ENCODE measurements at places on chromosomes 16 and 17.

- DNase-seq = no peak
These were observed 167.7 kb downstream of the IRX3 start for GRCh38 chr16:54118846-54119245.

DNA sequence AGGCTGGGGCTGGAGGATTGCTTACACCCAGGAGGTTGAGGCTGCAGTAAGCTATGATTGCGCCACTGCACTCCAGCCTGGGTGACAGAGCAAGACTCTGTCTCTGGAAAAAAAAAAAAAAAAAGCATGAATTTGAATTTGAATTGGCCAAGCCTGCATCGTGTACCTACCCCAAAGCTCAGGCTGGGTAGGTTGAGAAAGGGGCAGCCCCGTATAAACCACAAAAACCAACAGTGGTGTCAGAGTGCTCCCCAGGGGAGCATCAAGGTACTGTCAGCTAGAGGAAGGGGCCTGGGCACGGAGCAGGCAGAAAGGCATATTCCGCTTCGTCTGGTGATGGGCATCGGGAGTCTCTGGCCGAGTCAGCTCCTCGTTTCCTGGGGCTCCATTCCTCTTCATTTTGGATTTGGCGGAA is 40.9 kb downstream of the RAP1GAP2 start:
- no peak for DNase-seq

DNA sequence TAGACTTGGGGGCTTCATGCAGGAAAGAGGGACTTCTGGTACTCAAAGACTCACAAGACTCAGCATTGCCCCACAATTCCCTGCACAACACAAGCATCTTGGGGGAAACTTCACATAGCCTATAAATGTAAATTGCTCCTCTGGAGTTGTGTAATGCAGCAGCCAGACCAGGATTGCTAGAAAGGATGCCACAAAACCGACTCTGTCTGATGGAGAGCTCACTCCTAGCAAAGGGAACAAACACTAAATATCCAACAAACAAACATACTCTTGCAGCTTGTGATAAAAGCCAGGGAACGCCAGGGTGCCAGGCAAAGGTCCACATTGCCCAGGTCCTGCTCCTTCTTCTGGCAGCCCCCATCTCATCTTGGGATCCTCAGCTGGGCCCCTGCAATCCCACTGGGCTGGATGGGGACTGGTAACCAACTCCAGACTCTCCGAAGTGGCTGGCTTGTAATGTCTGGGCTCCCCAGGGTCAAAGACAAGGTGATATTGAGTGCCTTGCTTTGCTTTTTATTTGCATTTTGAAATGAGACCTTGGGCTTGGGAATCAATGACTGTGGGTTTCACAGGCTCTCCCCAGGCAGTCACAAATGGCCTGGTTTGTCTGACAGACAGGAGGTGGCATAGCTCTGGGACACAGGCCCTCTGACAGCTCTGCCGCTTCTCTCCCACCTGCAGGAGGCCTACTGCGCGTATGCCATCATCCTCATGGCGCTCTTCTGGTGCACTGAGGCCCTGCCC is 15.3 kb downstream of the SLC13A2 start:
- DNase-seq = no peak

GRCh38 chr16:23524886-23525285 is 14.6 kb upstream of the GGA2 start:
- DNase-seq = no peak

DNA sequence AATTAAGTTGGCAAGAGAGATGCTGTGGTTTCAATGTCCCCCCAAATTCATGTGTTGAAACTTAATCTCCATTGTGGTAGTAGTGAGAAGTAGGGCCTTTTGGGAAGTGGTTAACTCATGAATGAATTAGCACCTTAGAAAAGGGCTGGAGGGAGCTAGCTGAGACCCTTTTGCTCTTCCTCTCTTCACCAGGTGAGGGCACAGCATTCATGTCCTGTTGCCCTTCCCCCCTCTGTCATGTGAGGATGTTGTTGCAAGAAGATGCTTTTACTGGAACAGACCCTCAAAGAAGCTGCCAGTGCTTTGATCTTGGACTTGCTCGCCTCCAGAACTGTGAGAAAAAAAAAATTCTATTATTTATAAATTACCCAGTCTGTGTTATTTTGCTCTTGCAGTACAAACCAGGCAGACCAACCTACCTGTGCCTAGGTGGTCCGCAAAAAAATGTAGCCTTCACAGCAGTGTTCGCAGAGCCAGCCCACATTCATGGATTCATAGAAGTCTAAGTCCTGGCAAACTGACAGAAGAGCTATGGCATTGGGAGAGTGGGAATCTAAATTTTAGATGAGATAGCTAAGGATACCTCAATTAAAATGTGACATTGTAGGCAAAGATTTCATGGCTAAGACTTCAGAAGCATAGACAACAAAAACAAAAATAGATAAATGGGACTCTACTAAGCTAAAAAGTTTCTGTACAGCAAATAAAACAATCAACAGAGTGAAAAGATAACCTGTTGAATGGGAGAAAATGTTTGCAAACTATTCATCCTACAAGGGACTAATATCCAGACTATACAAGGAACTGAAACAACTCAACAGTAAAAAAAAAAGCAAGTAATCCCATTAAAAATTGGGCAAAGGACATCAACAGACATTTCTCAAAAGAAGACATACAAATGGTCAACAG is 32.0 kb upstream of the ABCA5 start:
- no peak for DNase-seq

- no peak for DNase-seq
These were observed 11.5 kb downstream of the GSE1 start for GRCh38 chr16:85624646-85625045.

- DNase-seq = no peak
These were observed 22.1 kb downstream of the CRISPLD2 start for GRCh38 chr16:84841787-84842300.

DNA sequence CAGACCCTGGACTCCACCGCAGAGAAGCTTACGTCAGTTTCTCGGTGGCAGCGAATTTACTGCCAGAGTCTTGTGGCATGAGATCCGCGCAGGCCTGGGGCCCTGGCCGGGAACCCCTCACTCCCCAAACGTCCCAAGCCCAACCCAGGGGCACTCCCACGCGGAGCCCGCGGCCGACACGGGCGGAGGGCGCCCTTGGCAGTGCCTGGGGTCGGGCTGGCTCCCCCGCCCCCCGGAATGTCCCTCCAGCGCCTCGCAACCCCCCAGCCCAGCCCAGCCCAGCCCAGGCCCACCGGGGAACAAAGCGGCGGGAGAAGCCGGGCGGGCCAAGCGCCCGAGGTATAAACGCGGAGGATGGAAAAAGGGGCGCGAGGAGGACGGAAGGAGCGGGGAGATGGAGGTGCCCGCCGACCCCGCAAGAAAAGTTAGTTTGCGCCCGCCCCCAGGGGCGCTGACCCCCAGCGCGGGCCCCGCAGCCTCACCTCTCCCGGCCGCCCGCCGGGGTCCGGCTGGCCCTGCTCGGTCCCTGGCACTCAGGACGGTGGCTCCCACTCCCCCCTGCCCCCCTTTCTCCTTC is 330 bp downstream of the CASKIN2 start:
- no peak for DNase-seq

- no peak for DNase-seq
These were observed 276.7 kb downstream of the PARN start for GRCh38 chr16:14353340-14353739.

- DNase-seq = peak; percentile 51
These were observed 13.1 kb downstream of the ABCA9 start for GRCh38 chr17:69047368-69048263.

GRCh38 chr16:351804-352520 is 561 bp downstream of the AXIN1 start:
- no peak for DNase-seq

DNA sequence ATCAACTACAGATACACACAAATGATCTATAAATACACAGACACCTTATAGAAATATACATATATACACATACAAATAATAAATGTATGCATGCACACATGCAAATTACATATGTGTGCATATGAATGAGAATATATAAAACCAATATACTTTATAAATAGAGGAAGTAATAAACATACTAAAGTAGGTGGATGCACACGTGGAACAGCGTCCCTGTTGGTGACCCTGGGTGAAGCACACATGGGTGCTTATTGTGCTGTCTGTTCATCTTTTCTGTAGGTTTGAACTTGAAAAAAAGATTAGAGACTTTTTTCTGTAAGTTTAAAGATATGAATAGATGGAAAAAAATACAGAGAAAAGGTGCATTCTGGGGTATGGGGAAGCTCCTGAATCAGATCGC is 111.3 kb downstream of the SDR42E1 start:
- no peak for DNase-seq

DNA sequence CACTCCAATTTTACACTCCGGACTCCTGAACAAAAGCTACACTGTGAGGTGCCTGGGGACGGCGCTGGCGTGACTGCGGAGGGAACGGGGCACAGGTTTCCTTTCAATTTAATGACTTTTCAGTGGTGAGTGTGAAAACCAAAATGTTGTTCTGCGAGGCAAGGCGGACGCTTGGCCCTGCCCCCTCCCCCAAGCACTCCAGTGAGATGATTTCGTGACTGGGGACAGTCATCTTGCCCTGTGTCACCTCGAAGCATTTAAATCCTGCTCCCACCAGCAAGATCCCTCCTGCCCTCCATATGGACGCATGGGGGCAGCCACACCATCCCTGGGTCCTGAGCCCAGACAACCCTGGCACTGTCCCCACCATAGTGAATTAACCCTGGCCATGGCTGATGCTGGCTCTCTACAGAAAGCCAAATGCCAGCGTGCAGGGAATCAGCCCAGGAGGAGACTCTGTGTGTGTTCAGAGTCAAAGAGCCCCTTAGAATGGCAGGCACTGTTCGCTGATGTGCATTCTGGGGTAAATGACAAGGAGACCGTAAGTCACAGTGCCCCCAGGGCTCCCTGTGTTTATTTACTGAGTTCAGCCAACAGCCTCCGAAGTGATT is 41.0 kb downstream of the C16orf95 start:
- DNase-seq = no peak

- no peak for DNase-seq
These were observed 137.6 kb downstream of the ITFG1 start for GRCh38 chr16:47323241-47323640.

GRCh38 chr16:74999219-74999608 is 390 bp downstream of the ZNRF1 start:
- no peak for DNase-seq

DNA sequence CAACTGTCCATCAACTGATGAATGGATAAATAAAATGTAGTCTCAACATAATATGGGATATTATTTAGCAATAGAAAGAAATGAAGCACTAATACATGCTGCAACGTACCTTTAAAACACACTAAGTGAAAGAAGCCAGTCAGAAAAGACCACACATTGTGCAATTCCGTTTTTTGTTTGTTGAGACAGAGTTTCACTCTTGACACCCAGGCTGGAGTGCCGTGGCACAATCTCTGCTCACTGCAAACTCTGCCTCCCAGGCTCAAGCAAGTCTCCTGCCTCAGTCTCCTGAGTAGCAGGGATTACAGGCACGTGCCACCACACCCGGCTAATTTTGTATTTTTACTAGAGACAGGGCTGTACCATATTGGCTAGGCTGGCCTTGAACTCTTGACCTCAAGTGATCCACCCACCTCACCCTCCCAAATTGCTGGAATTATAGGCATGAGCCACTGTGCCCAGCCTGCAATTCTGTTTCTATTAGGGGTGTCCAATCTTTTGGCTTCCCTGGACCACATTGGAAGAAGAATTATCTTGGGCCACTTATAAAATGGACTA is 40.1 kb downstream of the SCNN1B start:
- DNase-seq = no peak

DNA sequence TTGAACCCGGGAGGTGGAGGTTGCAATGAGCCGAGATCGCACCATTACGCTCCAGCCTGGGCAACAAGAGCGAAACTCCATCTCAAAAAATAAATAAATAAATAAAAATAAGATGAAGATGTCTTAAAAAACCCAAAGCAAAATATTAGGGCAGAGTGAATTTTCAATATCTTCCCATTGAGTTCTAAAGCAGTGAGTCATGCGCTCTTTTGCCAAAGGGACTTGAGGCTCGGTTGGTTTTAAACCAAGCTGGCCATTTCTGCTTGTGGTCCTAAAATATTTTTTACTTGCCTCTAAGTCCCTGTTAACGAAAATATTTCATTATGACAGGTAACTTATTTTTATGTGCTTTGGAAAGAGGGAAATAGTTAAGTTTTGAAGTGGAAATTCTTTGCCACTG is 4.7 kb downstream of the PAFAH1B1 start:
- peak; percentile 32 for DNase-seq

DNA sequence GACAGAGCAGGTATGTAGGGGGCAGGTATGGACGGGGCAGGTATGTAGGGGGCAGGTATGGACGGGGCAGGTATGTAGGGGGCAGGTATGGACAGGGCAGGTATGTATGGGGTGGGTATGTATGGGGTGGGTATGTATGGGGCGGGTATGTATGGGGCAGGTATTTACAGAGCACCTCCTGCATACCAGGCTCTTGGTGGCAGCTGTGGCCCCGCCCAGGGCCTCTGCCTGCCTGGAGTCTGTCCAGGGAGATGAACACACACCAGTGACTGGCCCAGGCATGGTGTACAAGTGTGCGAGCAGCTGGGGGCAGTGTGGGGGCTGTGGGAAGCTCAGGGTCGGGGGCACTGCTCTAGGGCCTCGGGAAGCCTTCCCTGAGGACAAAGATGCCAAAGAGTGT is 4.4 kb downstream of the RPL3L start:
- DNase-seq = no peak

GRCh38 chr16:11797957-11798299 is 870 bp upstream of the ZC3H7A start:
- DNase-seq = no peak

- DNase-seq = no peak
These were observed 18.0 kb downstream of the C16orf87 start for GRCh38 chr16:46812781-46813540.

DNA sequence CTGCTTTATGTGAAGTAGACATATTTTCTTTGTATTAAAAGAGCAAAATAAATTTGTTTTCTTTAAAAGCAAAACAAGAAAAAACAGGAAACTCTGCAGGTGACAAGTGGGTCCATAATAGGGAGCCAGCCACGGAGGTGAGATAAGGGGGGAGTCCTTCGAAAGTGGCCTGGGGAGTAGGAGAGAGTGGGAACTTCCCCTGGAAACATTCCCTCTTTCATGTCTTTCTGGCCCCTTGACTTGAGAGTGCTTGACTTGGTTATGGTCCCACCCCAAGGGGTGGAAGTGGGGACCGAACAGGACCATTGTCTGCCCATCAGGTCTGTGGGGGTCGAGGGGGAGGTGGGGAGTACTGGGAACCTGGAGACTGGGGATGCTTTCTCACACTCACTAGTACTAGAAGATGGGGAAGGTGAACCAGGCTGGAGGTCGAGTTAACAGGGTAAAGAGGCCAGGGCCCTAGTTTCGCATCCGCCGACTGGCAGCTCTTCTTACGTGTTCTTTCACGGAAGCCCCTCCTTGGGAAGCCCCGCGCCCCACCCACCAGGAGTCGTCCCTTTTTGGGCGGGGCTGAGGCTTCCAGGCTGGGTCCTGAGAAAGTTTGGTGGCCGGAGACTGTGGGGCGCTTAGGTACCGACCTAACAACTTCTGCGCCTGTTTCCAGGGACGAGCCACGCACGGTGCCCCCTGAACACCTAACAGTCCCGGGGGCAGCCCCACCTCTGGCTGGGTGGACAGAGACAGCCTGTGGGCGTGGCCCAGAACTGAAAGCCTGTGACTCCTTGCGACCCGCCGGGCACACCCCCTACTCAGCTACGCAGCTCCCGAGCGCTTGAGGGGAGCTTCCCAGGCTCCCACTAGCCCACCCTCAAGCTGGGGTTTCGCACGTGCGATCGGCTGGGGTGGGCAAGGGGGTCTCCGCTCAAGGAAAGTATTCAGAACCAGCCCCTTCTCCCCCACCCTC is 790 bp downstream of the TRADD start:
- DNase-seq = no peak

Data from GM04503 (cell line).